ENCODE measurements at places on chromosomes 2 and 18. TPM values are rescaled to one million over a fixed set of nuclear protein-coding genes. Genes with fewer than 3 reads are reported as not detected.

The ELOA2 gene
- not detected for total RNA-seq

The PSD4 gene
- total RNA-seq: 340 TPM

The RESP18 gene
- total RNA-seq: not detected

The SLC11A1 gene
- 35.5 TPM for total RNA-seq

The SNRNP200 gene
- total RNA-seq: 236 TPM

The ZDBF2 gene
- total RNA-seq: 6.5 TPM

The ANKRD62 gene
- not detected for total RNA-seq

The TBR1 gene
- total RNA-seq: not detected

The GCG gene
- not detected for total RNA-seq

The MEIS1 gene
- 5.4 TPM for total RNA-seq

The PDE1A gene
- total RNA-seq: not detected

The ATAD2B gene
- 71.5 TPM for total RNA-seq

The DSG1 gene
- total RNA-seq: not detected

The CAVIN2 gene
- total RNA-seq: 1.9 TPM

The INO80C gene
- 17.6 TPM for total RNA-seq

The NETO1 gene
- total RNA-seq: not detected

The REG1B gene
- not detected for total RNA-seq

The TRIM43 gene
- not detected for total RNA-seq

The RBM44 gene
- 2.9 TPM for total RNA-seq

The APCDD1 gene
- total RNA-seq: 0.13 TPM

The CD226 gene
- 178 TPM for total RNA-seq

The CHN1 gene
- 1.7 TPM for total RNA-seq

The C18orf32 gene
- total RNA-seq: 28.0 TPM

The REG3G gene
- not detected for total RNA-seq

The STARD7 gene
- total RNA-seq: 86.1 TPM

The NLRC4 gene
- total RNA-seq: 0.30 TPM

The SNORC gene
- total RNA-seq: 0.98 TPM

The ITGA4 gene
- 178 TPM for total RNA-seq

The TMEM163 gene
- total RNA-seq: 6.8 TPM

The ITPRIPL1 gene
- total RNA-seq: 20.5 TPM

The BCL11A gene
- total RNA-seq: 3.5 TPM

The IL1B gene
- 110 TPM for total RNA-seq

The LYG2 gene
- not detected for total RNA-seq
